Panc1 (cell line): ENCODE measurements at places on chromosomes 1 and 21.

GRCh38 chr1:201750934-201751333 lies 78.0 kb upstream of the IPO9 start:
- DNase-seq, result no peak

DNA sequence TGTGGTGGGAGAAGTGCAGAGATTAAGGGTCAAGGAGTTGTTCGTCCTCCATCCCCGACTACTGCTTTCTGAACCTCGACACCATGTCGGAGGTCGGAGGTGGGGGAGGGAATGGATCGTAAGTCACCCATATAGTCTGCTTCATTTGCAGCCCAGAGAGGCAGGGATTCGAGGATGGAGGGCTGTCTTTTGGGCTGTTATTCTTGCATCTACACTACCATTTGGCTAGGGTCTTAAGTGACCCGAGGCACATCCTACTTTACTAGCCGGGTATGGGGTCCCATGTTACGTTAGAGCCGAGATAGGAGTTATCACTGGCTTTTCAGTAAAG lies 578 bp downstream of the USP21 start:
- no peak for DNase-seq

DNA sequence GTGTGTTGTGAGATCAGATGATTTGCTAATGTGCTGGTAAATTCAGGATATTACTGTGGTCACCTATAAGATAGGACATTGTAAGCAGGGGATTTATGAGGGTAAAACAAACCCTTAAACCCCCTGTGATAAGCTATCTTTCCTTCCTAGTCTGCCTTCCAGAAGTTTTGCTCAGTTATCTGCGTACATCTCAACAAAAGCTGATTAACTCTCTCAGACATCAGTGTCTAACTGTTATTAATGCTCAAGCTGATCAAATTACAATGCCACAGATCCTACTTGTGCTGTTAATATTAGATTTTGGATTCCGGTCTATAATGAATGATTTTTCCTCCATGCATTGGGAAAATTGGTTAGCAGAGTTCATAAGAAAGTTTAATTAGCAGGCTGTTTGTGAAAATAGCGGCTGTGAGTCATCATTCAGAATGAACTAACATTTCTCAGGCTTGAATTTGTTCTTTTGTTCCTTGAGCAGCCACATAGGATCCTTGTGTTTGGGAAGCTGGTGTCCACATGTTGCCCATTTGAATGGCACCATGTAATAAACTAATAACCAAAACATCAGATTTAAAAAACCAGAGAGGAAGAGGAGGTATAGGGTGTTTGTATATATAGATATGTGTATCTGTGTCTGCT lies 48.7 kb downstream of the ELAVL4 start:
- DNase-seq, result no peak

GRCh38 chr1:169043823-169044222 lies 62.7 kb upstream of the ATP1B1 start:
- no peak for DNase-seq

- no peak for DNase-seq
Measured at GRCh38 chr1:202133001-202133400, 10.3 kb downstream of the GPR37L1 start.

GRCh38 chr1:59018860-59019259 lies 235.0 kb upstream of the JUN start:
- DNase-seq, result no peak
